ENCODE measurements at places on chromosomes 4 and X. TPM values are rescaled to one million over a fixed set of nuclear protein-coding genes. Genes with fewer than 3 reads are reported as not detected.

HPGDS gene
- total RNA-seq, result not detected

NDNF gene
- not detected for total RNA-seq

NXF2B gene
- not detected for total RNA-seq

CXCL3 gene
- 1.8 TPM for total RNA-seq

USP46 gene
- total RNA-seq, result 20.8 TPM

SFRP2 gene
- total RNA-seq, result not detected

DNA sequence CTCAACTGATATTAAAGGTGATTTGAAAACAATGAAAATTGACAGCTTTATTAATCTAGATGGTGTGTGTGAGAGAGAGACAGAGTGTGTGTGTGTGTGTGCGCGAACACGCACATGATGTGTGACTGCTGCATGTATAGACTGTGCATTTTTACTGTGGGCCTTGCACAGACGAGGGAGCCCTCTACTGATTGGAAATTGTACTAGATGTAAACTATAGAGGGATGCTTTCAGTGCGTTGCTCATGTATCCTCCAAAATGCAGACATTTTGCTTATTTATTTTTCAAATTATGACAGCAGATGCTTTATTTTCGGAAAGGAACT lies 168.4 kb upstream of the GK2 start:
- DNase-seq, result no peak

DNA sequence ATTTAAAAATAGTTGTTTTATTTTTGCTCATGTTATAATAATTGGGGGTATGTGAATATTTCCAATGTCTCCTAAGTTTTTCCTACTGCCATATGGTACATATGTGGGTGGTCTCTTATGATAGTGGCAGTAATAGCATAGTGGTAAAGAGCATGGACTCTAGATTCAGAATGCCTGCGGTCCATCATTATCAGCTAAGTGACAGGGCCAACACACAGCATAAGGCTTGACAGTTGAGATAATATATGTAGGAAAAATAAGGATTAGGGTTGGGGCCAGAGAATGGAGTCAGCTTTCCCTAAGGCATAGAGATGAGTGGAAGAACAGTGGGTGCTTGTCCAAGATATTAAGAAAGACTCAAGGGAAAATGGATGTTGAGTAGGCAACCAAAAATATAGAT lies 2707.5 kb downstream of the PCDH7 start:
- no peak for DNase-seq

DNA sequence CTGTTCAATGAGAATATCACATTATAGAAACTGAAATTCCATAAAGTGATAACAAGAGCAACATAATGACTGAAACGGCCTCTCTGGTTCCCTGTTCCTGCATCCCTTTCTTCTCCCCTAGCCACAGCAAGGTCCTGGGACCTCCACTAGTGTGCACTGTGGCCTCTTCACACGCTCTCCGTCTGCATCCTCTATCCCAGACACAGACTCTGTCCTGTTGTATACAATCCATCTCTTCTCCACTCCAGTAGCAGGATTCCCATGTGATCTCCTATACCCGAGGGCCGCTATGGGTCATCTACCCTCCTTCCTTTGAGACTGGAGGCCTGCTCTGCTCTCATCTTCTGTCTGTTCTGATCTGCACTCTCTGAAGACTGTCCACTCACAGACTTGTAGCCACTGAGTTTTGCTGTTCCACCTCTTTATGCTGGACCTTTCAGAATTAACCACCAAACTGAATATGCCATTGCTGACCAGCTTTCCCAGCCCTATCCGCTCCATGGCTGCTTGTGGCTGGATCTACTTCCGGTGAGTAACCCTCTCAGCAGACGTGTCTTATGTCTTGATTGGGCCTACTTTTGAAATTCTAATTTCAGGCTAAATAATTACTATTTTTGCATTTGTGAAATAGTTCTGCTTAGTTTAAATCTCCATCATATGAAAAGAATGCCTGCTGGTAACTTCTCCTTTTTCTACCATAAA lies 105.1 kb upstream of the NAP1L5 start:
- no peak for DNase-seq

GRCh38 chr4:156870131-156870530 lies 101.5 kb downstream of the PDGFC start:
- DNase-seq, result no peak

DNA sequence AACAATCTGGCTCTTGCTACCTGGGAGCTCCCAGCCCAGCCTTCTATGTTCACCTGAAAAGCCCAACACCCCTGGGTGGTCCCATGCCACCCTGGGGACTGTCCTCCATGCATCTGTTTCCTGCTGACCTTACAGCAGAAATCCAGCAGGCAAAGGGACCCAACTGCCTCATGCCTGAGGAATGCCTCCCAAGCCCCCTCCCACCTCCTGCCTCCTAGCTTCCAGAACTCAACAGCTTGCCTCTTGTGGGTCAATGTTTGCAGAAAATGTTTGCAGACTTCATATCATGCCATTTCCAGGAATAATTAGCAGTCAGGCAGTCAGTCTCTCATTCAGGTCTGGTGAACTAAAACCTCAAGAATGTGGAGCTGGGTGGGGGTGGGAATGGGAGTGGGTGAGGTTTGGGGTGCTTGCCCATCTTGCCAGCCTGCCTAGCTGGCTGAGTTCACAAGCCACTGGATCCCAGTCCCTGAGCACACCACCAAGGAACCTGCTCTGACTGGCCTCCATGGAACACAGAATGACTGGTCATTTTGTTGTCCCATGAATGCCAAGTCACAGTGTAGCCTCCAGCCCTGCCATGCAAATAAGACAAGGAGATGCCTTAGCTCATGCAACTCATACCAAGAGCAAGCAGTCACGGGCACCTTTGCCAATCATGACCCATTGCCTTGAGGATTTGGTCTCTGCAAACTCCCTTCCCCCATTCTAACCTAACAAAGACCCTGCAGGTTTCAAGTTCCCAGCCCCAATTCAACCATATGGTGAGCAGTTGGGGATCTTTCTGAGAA lies 12.1 kb upstream of the PLAC1 start:
- peak; percentile 82 for DNase-seq

- DNase-seq, result peak; percentile 19
Measured at GRCh38 chrX:103253608-103254007, 1.3 kb downstream of the TCEAL8 start.

DNA sequence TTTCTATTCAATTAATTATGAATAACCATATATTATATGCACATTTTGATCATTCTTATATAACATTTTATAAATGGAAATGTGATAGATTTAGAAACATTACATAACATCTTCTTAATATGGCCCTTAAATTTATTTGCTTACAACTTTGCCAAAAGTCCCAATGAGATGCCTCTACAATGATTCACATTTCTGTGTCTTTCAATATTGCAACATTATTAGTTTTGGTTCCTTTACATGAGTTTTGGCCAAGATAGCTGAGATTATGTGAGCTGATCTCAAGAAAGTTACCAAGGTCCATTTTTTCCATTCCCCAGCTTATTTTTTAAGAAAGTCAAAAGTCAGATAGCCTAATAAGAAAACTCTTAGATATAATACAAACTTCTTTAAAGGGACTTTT lies 361.2 kb downstream of the PCDH7 start:
- no peak for DNase-seq

DNA sequence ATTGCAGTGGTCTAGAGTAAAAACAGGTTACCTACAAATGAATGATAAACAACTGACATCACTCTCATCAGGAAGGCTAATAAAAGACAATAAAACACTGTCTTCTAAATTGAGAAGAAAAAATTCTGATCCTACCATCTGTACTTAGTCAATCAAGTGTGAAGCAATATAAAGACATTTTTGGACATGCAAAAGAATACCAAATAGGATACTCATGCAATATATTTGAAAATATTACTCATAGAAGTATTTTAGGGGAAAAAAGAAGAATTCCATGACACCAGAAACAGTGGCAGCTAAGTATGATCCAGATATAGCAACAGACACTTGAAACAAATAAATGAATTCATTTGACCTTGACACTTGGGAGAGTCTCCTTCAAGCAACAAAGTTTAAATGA lies 63.8 kb upstream of the FAM120C start:
- DNase-seq, result peak; percentile 4

DNA sequence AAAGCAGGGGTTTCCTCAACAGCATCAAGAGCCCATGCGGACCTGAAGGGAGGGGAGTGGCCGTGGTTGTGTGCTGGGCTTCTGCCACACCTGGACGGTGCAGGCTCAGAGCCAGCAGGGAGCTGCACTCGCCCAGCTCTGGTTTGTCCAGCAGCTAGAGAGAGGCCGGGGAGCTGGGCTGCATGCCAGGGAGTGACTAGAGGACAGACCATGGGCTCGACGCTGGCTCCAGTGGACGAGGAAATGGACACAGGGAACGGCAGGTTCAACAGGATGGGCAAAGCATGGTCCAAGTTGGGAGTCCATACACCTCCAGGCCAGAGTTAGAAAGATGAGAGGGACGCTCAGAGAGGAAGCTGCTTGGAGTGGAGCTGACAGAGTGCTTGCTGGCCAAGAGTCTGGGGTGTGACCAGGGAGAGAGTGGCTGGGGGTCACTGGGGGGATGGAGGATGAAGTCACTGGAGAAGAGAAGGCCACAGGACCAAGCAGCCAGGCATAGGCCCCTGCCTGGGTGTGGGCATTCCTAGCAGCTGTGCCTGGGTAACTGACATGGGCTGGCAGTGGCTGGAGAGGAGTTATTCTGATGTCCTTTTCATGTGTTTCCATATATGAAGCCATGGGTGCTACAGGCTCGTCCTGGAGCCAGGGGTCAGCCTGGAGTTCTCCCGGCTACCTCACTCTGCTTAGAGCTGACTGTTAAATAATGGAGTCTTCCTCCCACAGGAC lies 42.8 kb downstream of the HTT-AS start:
- peak; percentile 58 for DNase-seq

DNA sequence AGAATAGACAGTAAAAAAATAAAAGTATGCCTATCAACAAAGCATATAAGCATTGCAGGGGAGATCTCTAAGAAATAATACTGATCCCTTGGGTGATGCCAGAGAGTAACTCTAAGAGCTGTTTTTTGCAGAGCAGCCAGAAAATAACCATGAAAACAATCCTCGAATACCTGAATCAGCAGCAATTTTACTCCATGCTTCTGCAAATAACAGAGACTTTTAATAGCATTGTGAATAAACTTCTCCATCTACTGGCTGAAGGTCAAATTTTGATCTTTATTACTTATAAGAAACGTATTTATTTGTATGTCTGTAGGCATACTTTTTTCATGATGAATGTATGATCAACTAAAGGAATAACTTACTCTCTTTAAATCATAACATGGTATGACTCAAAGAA lies 334.5 kb downstream of the GALNTL6 start:
- no peak for DNase-seq

DNA sequence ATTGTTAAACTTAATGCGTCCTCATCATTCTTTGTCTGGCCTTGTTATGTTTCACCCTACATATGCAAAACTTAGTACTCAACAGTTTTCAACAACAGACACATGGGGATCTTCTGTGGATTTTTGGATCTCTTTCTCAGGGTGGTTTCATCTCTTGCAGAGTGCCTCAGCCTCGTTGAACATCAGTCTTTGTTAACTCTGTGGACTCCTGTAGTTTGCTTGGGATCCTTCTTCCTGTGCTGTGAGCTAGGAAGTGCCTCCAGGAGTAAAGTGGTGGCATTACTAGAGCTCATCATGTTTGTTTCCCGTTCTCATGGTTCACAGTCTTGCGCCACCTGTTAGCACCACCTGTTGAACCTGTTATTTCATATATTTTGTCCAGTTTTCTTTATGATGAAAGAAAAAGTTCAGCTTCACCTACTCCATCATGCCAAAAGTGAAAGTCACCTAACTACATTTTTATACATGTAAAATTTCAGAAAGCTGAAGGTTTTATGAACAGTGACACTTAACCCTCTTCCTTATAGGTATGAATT lies 27.5 kb upstream of the NDUFC1 start:
- no peak for DNase-seq

DNA sequence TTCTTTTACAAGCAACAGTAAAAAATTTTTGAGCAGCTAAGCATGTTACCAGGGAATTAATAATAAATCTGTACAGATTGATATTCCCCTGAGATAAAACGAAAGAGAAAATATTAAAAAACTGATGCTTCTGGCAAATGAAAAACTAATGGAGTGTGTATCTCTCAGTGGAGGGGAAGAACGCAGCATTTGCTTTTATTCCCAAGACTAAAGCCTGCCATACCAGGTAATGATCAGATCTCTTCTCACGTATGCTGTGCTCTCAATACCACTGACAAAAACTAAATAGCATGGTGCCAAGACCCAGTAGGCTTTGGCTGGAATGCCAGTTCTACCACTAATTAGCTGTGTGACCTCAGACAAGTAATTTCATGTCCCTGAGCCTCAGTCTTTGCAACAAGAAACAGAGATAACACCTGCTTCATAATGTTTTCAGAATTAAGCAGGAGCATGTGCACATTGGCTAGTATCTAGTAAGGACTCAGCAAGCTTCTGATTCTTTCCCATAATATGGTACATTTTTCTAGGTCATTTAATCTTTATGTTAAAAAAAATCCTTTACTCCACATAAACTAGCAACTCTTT lies 179.6 kb downstream of the CENPC start:
- peak; percentile 22 for DNase-seq

DNA sequence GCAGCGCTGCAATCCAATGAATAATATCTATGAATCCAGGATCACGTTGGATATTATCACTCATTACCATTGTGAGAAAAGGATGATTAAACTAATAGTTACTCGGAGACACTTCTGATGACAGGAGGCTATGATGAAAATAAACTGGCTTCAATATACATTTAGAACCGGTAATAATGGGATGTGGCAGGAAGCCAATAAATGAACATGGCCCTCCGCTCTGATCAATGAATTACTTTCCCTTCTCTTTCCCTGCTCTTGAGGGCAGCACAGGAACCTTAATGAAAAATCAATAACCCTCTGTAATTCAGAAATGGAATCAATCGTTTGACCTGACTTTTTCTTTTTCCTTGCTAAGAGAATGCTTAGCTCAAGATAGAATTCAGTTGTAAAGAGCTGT lies 103.9 kb upstream of the PAQR3 start:
- DNase-seq, result no peak

DNA sequence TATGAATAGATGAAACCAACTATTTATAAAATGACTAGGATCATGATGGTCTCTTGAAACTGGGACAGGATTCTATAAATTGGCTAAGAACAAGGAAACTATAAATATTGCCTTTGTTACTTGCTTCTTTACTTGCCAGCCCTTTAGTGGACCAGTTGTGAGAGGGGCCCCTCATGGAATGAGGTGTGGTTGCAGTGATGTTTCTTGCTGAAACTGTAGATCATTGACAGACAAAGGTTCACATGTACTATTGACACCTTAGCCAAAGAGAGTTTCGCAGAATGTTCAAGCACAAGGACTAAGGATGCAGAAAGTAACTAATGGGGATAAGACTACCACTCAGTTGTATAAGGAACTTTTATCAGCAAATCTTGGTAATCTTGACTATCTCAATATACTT lies 135.0 kb upstream of the SMIM10 start:
- DNase-seq, result no peak

- no peak for DNase-seq
Measured at GRCh38 chr4:17447056-17447455, 64.8 kb downstream of the QDPR start.

All from myocyte (in vitro differentiated cells).